SK-N-SH (cell line): ENCODE measurements at places on chromosomes 2 and 18.

GRCh38 chr2:39780825-39781600, 2.0 kb upstream of the THUMPD2 start:
- no peak for DNase-seq

DNA sequence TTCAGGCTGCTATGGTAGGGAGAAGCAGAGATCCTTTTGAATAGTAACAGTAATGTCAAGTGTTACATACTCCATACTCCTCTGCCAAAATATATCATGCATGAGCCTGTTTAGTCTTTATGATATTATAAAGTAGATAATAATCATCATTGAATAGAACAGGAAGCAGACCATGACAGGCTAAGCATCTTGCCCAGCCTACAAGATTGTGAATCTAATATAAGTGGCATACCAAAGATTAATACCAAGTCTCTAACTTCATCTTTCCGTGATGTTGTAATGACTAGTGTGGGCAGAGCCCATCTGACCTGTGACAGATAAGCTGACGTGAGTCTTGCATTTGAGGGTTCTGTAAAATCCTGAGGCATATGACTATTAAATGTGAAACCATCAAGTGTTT, 13.1 kb downstream of the NDUFB3 start:
- peak; percentile 18 for DNase-seq

DNA sequence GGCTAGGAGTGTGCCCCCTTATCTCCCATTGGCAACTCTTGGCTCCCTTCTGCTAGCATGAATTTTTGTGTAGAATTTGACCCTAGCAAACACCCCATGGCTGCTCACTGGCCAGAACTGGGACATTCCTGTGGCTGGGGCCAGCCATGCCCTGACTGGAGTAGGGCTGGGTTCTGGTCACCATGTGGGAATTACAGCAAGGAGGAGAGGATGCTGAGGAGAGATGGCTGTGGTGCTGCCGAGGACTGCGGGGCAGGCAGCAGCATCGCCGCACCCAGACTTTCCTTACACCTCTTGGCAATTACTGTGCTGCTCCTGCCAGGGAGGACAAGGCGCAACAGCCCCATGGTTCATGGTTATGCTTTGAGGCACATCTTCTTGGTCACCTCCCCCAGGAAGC, 12.7 kb downstream of the KCNF1 start:
- DNase-seq = no peak

- peak; percentile 85 for DNase-seq
Measured at GRCh38 chr2:188291617-188292347, at the start of gene GULP1. TSS of gene GULP1 (plus strand) at chr2:188291874. CDS start at chr2:188477703, 185,829 bp downstream.

DNA sequence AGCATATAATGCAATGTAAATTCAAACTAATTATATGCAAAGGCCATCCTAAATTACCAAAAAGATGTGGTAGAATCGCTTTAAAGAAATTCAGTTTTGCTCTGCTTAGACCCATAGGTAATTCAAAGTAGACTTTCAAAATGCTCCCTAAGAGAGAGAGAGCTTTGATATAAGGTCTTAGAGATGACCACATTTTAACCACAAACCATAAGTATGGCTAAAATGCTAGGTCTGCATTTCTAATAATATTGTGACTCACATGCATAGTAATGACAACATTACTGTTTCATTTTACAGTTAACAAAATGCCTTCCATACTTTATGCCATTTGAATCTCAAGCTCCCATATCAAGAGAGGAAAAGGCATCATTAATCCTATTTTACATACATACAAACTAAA, 144.5 kb downstream of the RAD51AP2 start:
- no peak for DNase-seq

DNA sequence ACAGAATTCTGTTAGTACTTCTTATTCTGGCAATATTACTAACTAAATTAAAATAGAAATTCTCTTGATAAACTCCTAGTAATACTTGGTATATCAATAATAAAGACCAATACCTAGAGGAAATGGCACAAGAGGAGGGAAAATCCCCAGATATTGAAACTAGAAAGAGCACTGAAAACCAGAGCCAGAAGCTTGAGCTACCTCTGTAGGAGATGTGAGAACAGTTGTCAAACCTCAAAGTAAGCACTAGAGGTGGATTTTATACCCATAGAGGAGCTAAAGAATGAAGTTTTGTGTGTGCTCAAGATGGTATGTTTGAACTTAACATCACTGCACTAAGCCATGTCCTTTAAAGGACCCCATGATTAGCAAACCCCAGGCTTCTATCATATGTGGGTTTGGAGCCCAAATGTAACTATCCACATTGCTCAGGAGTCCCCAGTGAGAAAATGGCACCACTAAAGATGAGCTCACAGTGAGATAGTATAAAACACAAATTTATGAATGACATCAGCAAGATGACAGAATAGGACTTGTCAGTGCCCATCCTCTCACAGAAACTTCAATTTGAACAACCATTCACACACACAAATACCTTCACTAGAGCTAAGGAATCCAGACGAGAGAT, 122.1 kb downstream of the PKP4 start:
- DNase-seq = no peak

GRCh38 chr2:95053543-95053942, 28.0 kb downstream of the MAL start:
- DNase-seq = no peak

DNA sequence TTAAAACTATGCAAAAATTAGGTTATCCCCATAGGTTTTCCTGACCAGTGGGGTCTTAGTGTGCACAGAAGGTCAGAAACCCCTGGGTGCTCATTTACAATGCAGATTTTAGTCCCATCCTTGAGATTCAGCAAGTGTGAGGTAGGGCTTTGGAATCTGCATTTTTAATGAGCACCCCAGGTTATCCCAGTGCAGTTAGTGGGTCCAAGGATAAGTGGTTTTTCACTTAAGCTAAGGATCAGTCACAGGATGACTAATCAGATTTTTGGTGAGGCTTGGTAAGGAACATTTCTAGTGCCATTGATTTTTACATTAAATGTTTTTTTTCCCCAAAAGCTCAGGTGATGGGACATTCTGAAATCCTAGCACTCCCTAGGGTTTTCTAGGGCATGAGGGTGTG, 50.7 kb upstream of the MGAT5 start:
- DNase-seq = no peak

GRCh38 chr2:99153921-99154604, 679 bp downstream of the TSGA10 start:
- DNase-seq = peak; percentile 12

- no peak for DNase-seq
Measured at GRCh38 chr2:62722679-62723078, 17.2 kb downstream of the EHBP1 start.

GRCh38 chr2:236352761-236353593, 88.8 kb upstream of the ASB18 start:
- DNase-seq = peak; percentile 58

GRCh38 chr2:186918495-186918894, 69.5 kb upstream of the ZSWIM2 start:
- DNase-seq = no peak

DNA sequence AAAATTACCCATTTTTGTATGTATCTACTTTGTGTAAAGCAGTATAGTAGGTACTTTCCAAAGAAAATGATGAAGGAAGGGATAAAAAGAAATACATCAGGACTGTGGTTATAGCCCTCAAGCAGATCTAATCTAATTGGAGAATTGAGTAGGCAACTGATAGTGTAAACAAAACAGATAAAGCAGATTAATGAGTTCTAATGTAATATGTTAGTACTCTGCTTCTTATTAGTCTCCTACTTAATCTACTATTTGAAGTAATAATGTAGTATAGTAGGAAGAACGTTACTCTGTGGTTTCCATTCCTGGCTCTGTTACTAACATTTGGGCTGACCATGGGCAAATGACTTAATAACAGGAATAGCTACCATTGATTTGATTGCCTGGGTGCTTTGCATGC, 250.7 kb downstream of the ARHGAP15 start:
- peak; percentile 1 for DNase-seq

- DNase-seq = no peak
Measured at GRCh38 chr18:58385472-58385871, 243.4 kb downstream of the ALPK2 start.

- DNase-seq = no peak
Measured at GRCh38 chr2:151766437-151767153, 32.3 kb upstream of the NEB start.

GRCh38 chr2:127082974-127083373, 24.0 kb downstream of the BIN1 start:
- no peak for DNase-seq

GRCh38 chr2:137947032-137947727, 17.1 kb upstream of the HNMT start:
- DNase-seq = no peak

GRCh38 chr2:48120112-48120511, 213.8 kb upstream of the FBXO11 start:
- DNase-seq = no peak

DNA sequence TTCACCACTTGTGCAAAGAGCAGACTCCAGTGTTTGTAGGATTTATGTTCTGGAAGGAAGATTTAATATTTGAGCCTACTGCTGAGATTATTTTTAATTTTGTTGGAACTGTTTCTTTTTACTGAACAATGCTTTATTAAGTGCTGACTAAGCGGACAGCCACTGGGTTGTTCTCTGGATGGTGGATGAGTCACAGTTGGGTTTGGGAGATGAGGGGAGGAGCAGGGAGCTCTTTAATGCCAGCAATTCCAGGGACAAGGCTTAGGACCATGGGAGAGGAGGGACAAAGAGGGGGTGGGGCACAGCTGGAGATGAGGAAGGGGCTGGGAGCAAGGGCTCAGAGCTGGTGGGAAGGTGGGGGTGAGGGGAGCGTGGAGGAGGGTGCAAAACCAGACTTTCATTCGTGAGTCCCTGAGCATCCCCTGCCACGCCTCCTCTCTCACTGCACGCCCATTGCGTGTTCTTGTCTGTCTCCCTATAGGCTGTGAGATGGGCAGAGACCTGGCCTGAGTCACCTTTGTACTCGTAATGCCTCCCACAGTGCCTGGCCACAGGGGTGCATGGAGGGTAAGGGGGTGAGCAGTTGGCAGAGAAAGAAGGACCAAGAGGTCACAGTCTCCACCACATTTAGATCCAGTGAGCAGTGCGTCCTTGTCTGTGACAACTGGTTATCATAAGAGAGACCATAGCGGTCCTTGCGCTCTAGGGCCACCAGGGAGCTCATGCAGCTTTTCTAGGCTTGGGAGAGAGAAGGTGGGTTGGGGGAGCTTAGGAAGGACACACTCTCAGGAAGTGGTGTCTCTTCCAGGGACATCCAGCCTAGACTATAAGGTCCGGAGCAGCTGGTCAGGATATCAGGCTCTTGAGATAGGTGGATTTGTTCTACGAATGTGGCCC, 18.4 kb downstream of the SLC4A3 start:
- no peak for DNase-seq

DNA sequence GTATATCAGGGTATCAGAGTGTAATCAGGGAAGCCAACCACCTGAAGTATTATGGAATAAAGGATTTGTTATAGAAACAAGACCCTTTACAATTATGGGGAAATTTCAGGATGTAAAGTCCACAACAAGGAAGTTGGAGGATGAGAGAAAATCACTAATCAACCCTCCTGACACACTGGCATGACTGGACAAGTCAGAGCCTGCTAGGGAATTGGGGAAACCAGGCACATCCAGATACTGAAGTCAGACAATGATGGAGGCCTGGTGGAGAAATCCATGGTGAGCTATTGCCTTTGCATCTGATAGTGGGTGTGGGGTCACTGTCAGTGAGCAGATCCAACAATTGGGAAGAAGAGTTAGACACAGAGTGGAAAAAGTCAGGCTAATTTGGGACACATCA, 158.8 kb upstream of the FBXO11 start:
- DNase-seq = no peak

GRCh38 chr2:120236316-120236715, 13.1 kb upstream of the TMEM185B start:
- no peak for DNase-seq

DNA sequence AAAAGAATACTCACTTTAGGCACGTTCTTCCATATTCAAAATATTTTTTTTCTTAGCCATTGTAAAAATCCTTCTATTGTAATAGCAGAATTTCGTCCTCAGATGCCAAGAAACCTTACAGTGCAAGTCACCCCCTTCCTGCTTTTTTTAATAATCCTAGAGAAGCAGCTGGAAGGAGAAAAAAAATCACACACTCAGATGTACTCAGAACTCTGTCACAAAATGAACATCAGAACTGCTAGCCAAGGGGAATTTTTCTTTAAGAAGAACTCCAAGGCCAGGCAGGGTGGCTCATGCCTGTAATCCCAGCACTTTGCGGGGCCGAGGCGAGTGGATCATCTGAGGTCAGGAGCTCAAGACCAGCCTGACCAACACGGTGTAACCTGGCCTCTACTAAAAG, 127.3 kb upstream of the SPATS2L start:
- DNase-seq = no peak

- no peak for DNase-seq
Measured at GRCh38 chr2:205786976-205787375, 104.7 kb downstream of the NRP2 start.

GRCh38 chr2:197264332-197264731, 46.2 kb downstream of the ANKRD44 start:
- DNase-seq = no peak

GRCh38 chr2:45577441-45577840, 33.6 kb downstream of the SRBD1 start:
- DNase-seq = no peak

GRCh38 chr2:160326786-160327185, 126.7 kb upstream of the ITGB6 start:
- no peak for DNase-seq

- no peak for DNase-seq
Measured at GRCh38 chr2:237754182-237754581, 44.4 kb upstream of the RBM44 start.

GRCh38 chr2:2286592-2286991, 44.5 kb downstream of the MYT1L start:
- no peak for DNase-seq

GRCh38 chr2:59339121-59339836, 1098.2 kb upstream of the FANCL start:
- no peak for DNase-seq

DNA sequence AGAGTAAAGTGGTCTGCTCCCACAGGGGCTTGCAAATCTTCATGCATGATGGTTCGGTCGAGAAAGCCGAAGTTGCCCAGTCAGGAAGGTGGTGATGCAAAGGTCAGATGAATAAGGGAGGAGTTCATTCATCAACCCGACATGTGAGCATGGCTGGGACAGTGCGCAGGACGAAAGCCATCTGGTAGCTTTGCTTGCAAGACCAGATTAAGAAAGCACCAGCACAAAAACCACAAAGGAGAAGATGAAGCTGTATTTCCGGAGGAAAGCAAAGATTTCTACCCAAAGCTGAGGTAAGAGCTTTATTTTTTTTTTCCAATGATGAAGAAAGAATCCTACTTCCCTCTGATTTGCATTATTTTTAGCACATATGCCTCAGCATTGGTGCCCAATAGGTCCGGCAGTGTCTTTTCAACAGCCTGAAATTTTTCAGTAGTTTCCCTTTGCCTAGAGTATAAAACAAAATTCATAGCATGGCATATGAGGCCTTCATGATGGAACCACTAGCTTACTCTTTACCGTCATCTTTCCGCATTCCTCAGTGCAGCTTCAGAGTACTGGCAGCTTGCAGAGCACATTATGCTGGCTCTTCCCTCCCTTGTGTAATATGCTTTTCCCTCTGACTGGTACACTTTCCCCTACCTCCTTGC, 112.0 kb upstream of the THOC1 start:
- DNase-seq = no peak

GRCh38 chr2:126802316-126802715, 96.4 kb upstream of the TEX51 start:
- no peak for DNase-seq

- peak; percentile 55 for DNase-seq
Measured at GRCh38 chr2:74003494-74004211, 18.9 kb downstream of the TET3 start.

GRCh38 chr2:124325667-124326440, 300.8 kb downstream of the CNTNAP5 start:
- peak; percentile 20 for DNase-seq

- no peak for DNase-seq
Measured at GRCh38 chr2:109392816-109393661, 220.7 kb downstream of the SEPTIN10 start.
